ENCODE measurements at places on chromosomes 2 and 18.

DNA sequence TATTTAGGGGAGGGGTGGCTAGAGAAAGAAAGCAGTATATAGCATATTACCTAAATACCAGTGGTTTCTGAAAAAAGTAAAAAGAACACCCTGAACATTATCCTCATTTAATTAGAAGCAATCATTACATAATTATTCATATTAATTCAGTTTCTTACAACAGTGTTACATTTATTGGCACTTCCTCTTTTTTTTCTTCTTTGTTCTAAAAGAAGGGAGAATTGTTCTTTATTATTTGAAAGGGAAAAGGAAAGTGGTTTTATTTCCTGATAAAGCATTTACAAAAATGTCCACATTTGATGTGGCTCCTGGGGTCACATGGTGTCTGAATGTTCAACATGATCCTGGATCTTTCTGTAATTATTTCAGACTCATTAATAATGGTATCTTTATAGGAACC is 254.9 kb upstream of the ZEB2 start:
- DNase-seq = no peak

- DNase-seq = no peak
Measured at GRCh38 chr18:23154030-23154429, 18.7 kb downstream of the CABLES1 start.

DNA sequence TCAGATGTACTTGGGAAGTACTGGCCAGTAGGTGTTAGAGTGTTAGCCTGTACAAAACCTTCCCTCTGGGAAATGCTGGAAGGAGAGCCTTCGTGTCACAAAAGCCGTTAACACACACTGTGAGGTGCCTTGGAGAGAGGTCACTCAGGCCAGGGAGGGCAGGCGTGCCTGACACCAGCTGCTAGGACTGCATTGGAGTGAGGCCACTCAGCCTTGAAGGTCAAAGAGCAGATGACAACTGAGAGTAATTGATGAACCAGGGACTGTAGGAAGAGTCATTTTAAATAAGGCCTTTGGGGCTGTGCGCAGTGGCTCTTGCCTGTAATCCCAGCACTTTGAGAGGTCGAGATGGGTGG is 45.4 kb downstream of the ASAP2 start:
- no peak for DNase-seq

DNA sequence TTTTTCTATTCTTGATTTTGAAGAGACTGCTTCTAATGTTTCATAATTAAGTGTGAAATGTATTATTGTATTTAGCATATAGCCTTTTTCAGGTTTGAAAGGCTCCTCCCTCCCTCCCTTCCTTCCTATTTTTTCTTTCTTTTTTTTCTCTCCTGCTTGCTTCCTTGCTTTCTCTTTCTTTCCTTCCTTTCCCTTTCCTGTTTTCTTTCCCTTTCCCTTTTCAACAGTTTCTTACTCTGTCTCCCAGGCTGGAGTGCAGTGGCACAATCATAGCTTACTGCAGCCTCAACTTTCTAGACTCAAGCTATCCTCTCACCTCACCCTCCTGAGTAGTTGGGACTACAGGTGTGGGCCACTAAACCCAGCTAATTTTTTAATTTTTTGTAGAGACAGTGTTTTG is 44.6 kb downstream of the RMDN2 start:
- no peak for DNase-seq

- no peak for DNase-seq
Measured at GRCh38 chr2:46032996-46033395, 264.2 kb upstream of the EPAS1 start.

DNA sequence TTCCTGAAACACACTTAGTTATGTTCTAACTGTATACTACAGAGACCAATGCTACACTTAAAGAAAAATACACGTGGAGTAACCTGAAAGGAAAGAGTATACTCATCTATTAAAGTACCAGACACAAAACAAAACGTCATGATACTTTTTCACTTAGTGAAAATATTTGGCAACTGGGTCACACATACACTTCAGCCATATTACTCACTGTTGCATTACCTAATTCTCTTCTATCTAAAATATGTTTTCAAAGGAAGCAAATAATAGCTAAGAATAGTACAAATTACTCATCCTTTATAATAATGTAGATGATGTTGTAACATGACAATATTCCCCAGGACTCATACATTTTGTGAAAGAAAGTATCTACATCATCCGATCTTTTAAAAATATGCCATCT is 76.5 kb upstream of the EPB41L3 start:
- no peak for DNase-seq

- no peak for DNase-seq
Measured at GRCh38 chr2:67561457-67561965, 164.4 kb downstream of the ETAA1 start.

DNA sequence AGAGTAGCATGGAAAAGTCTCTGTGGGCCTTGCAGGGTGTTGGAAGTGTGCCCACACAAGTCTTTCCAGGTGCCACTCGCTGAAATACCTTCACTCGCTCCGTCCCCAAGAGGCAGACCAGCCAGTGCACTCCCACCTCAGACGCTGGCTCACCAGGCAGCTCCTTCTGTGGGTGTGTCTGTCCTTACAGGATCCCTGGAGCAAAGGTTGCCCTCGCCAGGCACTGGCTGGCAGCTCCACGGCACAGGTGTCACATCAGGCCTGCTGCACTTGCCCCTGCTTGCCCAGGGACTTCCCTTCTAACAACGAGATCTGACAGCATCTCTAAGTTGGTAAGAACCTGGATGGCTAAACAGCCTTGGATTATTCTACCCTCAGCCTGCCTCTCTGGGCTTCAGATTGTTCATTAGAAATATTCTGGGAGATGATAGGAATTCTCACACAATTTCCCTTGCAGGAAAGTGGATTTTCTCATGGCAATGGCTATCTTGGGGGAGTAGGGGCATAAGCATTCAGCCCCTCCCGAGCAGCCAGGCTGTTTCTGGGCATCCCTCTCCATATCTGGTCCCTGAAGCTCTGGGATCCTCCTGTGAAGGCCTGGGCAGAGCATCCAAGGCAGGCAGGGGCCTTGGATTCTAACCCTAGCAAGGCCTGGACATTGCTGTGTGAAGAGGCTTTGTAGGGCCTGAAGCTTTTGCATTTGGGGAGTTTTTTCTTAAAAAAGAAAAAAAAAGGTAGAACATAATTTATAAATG is 262.1 kb downstream of the MYCN start:
- no peak for DNase-seq

- no peak for DNase-seq
Measured at GRCh38 chr2:85017411-85018048, 46.6 kb downstream of the KCMF1 start.

- DNase-seq = no peak
Measured at GRCh38 chr18:42922363-42922762, 193.1 kb downstream of the RIT2 start.

DNA sequence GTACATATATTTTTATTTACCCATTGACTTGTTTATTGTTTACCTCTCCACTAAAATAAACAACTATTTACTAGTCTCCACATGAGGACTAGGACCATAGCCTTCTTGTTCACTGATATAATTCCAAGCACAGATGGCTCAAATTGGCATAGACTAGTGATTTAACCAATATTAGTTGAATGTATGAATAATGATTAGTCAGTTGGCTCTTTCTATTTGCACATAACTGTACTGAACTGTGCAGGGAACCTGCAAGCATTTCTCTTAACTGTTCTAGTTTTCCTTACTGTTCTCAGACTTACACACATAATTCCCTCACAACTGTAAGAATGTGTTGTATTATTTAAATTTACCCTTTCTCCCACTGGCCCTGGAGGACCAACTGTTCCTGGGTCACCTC is 91.9 kb downstream of the COL3A1 start:
- DNase-seq = no peak

GRCh38 chr18:55647331-55647730 is 59.3 kb upstream of the TCF4 start:
- no peak for DNase-seq

GRCh38 chr2:74025971-74026612 is 41.4 kb downstream of the TET3 start:
- DNase-seq = no peak

DNA sequence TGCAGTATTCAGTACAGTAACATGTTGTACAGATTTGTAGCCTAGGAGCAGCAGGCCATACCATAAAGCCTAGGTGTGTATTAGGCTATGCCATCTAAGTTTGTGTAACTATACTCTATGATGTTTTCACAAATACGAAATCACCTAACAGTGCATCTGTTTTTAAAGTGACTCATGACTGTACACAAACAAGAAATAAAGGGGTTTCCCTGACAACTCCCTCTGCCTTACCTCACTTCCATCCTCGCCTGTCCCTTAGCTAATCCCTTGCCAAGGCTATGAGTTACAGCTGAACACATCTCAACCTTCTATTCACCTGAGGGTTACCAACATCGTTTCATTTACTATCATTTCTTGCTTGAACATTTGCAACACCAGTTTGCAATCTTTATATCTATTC is 78.6 kb upstream of the RPRM start:
- DNase-seq = no peak

- no peak for DNase-seq
Measured at GRCh38 chr2:216109962-216110614, 940 bp downstream of the XRCC5 start.

DNA sequence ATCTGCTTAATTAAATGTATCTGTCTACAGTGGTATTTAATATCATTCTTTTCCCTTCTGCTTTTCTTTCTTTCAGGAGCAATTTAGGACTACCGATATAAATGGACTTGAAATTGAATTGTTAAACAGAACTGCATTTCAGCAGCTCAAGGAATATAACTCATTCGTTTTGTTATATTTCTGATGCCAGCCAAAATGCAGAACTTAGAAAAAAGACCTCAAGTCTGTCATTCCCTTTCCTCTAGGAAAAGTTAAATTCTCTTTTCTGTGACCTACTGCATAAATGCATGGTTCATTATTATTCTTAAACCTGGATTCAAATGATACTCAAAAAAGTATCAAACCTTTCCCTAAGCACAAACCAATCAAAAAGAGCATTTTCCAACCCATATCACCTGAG is 21.4 kb downstream of the FTCDNL1 start:
- DNase-seq = no peak

- DNase-seq = no peak
Measured at GRCh38 chr2:212536817-212537725, 1.5 kb downstream of the ERBB4 start.

GRCh38 chr18:78080761-78081160 is 831.1 kb downstream of the GALR1 start:
- no peak for DNase-seq

- no peak for DNase-seq
Measured at GRCh38 chr2:105584435-105585010, 160.2 kb upstream of the NCK2 start.

- no peak for DNase-seq
Measured at GRCh38 chr2:134123332-134123731, 130.5 kb upstream of the MGAT5 start.

GRCh38 chr2:105373344-105373781 is 25.5 kb downstream of the FHL2 start:
- no peak for DNase-seq

GRCh38 chr2:88626171-88627054 is 851 bp downstream of the EIF2AK3 start:
- peak; percentile 53 for DNase-seq

GRCh38 chr2:170425281-170425751 is 247.4 kb downstream of the MYO3B start:
- no peak for DNase-seq

DNA sequence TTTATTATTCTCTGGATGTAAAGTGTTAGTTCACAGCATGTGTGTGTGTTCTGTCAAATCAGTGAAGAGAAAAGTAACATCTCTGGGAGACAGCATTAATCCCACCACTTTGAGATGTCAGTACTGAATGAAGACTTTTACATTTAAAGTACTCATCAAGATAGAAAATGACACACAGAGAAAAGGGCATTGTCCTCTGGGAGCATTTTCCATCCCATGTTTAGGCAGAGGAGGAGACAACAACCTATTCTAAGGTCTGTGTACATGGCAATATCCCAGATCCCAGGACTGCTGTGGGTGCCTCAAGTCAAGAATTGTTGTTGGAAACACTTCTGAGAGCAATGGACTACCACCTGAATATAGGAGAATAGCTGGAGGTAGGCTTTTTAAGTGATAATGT is 201.5 kb downstream of the PPP1R1C start:
- no peak for DNase-seq

GRCh38 chr18:32771169-32771751 is 1.6 kb downstream of the KLHL14 start:
- DNase-seq = no peak

DNA sequence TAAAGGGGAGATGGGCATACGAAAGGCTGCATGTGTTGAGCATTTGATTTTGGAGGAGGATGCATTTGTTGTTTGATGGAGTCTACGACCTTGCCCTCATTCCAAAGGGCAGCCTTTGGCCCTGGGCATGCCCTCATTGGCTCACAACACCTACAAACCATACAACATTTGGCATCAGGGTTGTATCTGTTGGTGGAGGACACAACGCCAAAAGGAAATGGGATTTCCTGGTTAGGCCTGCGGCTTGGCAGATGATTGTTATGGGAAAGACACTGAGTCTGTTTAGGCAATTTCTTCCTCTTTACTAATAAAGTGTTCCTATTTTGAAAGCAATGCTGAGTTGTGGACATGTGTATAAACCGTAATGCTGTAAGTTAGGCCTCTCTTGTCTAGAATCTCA is 246.9 kb downstream of the LDLRAD4 start:
- DNase-seq = no peak

DNA sequence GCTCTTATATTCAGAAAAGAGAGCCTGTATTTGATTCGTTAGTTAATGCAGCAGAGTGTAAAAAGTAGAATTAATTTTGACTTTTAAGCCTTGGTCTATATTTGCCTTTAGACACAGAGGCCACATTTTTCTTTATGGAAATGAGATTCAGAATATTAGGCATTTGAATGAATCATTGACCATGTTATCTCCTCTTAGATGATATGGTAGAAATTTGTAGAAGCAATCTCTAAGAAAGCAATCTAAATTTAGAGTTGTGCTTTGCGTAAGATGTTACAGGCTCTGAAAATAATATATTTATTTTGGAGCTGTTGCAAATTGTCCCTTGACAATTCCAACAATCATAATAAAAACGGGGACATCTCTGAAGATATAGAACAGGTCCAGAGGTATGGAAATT is 68.3 kb upstream of the ST6GAL2 start:
- DNase-seq = no peak

DNA sequence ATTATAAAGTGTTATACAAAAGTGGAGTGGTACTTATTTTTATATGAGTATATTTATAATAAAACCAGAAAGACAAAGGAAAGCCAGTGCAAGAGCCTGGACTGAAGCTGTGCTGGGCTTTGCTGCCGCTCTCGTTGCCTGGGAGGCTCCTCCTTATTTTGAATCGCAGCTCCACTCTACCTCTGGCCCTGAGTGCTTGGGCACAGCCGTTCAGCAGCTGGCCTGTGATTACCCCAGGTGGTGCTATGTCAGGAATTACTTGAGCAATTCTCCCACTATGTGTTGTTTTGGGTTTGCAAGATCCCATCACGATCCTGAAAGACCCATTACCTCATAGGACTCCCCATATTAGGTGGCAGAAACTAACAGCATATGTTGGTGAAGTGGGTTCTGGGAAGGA is 53.0 kb upstream of the LCLAT1 start:
- DNase-seq = no peak

GRCh38 chr2:70795164-70795995 is 4.9 kb upstream of the FIGLA start:
- DNase-seq = no peak
